ENCODE measurements at places on chromosomes 3 and 15.

GRCh38 chr15:64720188-64720587 lies 55.2 kb downstream of the RBPMS2 start:
- DNase-seq: no peak

DNA sequence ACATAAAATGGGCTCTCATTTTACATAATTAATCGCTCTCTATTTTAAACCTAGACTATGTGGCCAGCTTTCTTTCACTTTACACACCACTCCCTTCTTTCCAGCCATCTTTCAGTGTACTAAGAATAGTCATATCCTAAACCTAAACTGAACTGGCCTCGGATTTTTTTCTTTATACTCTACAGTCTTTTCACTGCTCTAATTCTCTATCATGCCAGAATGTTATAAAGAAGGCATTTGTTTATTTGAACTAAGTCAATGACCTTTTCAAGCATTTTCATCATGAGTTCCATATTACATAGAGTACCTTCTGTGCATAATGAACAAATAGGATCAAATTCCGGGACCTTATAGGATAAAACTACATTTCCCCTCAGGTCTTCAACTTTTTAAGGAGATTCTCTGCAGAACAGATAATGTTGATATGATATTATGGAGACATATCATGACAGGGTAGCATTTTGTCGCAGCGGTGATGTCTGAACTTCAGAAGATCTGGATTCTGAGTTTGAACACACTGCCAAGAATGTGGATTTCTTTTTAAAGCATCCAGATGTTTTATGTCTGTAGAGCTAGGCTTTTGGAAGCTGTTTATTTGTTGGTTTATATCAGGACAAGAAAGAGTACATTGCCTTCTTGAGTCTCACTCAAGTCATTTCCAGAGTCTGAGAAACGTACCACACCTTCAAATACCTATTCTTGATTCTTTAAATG lies 1047.3 kb downstream of the MCTP2 start:
- no peak for DNase-seq

- no peak for DNase-seq
These were observed 217.2 kb upstream of the IGF1R start for GRCh38 chr15:98431171-98431570.

GRCh38 chr3:112654979-112655378 lies 14.0 kb upstream of the CCDC80 start:
- DNase-seq: no peak

DNA sequence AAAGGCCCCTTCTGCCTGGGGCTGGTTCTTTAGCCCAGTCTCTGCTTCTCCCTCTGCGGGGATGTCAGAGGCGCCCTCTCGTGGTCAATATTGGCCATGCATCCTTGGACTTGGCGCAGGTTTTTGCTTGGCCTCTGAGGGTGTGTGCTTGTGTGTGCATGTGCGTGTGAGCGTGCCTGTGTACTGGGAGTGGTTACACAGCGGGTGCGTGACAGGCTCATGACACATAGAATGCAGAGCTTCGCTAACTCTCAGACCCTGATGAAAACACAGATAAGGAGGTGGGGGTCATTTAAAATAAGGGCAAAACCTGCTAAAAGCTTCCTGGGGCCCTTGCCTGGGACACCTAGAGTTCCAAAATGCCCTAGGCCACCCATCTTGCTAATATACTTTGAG lies 160.9 kb downstream of the SMAD6 start:
- DNase-seq: peak; percentile 78

DNA sequence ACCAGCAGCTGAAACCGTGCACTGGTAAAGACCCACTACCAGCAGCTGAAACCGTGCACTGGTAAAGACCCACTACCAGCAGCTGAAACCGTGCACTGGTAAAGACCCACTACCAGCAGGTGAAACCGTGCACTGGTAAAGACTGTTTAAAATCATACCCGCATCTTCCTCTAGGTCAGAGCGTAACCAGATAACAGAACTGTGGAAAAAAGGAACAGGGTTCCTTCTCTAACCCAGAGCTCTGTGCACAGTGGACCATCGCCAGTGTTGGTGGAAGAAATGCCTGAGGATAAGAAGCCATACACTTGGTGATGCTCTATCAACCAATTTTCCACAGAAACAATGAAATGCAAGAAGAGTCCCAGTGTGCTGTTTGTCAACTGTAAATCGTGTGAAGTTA lies 243.4 kb downstream of the NTRK3 start:
- no peak for DNase-seq

DNA sequence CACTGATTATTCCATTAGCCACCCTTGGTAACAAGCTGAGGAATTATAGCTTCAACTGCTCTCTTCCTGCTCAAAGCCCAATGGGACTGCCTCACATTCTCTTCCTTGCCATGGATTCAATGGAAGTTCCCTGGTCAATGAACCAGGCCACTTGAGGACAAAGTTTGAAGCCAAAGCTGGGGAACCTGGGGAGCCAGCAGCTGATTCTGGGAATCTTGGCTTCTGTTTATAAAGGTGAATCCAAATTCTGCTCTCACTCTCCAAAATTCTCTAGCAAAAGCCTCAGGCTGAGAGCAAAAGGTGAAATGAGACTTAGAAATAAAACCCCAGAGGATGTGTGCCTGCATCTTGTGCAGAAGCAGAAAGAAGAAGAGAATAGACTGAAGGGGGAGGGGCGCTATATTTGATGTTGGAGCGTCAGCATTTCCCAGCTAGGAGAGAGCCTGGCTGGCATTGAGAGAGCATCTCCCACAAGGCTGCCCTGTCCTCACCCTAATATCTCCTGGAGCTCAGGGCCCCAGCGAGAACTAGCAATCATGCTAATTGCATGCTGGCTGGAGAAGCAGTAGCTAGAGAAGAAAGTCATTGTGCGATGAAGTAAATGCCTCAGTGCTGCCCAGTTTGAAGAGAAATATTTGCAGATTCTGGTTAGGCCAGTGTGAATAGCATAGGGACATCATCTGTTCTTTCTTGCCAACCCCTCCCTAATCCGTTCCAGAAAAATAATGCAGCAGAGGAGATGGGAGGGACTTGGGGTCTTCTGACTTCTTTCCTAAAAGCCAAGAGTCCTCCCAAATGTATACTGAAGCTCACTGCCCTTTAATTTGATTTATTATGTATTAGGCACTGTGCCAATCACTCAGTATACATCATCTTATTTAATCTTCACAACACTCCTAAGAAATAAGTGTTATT lies 34.9 kb upstream of the GAP43 start:
- no peak for DNase-seq

DNA sequence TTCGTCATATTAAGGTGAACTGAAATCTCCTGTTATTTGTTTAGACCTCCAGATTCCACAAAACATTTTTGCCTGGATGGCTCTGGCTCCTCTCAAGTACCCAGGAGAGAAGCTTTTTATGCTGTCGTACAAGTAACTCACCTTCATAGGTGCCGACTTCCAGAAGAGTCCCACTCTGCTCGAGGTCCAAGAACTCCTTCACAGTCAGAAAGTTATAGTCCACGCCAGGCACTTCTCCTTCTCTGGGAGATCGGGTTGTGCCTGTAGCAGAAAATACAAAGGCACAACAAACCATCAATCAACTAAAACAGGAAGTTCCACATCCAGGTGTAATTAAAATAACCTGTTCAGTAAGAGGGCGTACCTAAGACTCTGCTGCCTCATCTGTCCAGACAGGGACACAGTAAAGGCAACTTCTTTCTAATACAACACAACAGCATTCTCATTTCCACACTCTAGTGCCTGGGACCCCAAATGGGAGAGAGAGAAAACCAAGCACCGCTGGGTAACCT lies 545.3 kb downstream of the MAGI1 start:
- DNase-seq: no peak

- DNase-seq: no peak
These were observed 69.3 kb upstream of the ST8SIA2 start for GRCh38 chr15:92324101-92324963.

DNA sequence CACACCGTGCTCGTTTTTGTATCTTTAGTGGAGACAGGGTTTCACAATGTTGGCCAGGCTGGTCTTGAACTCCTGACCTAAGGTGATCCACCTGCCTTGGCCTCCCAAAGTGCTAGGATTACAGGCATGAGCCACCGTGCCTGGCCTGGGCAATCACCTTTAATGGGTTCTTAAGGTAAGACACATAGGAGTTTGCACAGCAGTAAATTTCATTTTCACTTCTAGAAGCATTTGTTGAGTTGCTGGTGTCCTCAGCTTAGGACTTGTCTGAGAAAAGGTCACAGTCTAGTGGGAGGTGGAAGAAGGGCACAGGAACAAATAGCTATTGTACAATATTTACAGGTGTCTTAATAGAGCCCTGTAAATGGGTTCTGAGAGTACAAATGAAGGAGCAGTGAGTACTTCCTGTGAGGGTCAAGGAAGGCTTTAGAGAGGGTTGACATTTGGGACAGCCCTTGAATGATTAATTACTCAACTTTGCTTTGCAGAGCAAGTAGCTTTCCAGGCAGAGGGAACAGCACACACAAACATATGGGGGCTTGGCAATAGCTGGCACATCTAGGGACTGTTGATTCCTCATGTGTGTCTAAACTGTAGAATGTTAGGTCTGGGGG lies 8.7 kb upstream of the ETV5 start:
- DNase-seq: no peak

DNA sequence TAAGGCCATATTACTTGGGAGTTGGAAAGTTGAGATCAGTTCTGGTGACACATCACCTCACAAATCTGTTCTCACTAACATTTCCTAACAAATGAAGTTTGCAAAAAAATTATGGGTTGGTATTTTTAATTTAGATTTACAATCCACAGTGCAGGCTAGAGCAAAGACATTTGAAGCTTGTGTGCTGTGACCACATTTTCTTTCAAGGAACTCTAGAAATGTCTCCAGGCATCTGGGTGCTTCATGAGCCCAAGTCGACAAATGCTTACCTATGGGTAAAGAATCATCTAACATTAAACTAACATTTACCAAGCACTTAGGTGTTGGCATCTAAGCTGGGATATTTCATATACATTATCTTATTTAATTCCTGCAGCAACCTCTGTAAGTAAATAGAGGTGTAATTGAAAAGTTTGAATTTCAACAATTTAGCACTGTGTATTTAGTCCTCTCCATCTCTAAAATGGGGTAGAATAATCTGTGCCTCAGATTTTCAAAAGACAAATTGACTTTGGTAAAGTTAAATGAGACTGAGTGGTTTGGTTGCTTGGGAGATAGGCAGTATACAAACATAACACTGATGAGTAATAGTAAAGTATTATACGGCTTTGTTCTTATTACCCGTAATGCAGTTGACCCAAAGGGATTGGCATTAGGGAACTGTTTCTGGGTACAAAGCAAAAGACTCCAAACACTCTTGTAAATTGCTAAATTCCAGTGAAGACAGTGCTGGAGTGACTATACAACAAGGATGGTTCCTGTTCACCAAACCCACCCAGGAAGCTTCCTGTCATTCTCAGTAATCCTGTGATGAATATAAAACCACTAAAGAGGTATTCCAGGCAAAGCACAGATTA lies 162.5 kb downstream of the TPRG1 start:
- DNase-seq: no peak

- no peak for DNase-seq
These were observed 117.0 kb upstream of the ARL6 start for GRCh38 chr3:97647441-97647982.

GRCh38 chr3:43031485-43031884 lies 52.4 kb downstream of the GASK1A start:
- DNase-seq: no peak

- no peak for DNase-seq
These were observed 38.8 kb downstream of the SLC12A1 start for GRCh38 chr15:48244921-48245320.

- DNase-seq: no peak
These were observed 55.5 kb upstream of the TOPAZ1 start for GRCh38 chr3:44186111-44186672.

GRCh38 chr15:38795471-38796245 lies 231.0 kb upstream of the RASGRP1 start:
- no peak for DNase-seq

DNA sequence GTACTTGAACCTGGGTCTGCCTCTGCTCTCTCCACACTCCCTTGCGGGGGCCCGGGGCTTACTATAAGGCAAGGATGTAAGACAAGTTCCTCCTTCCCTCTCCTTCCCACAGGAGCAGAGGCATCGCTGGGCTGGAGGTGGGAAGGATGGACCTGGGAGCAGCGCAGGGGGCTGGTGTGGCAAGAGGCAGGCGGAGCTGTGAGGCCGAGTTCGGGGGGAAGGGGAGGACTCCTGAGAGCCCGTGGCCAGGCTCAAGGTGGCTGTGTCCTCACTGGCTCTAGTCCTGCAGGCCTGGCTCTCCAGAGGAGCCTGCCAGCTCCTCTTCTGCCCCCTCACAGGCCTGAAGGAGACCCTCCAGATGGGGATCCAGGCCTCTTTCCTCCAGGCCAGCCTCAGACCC lies 1.0 kb upstream of the NR2E3 start:
- no peak for DNase-seq

DNA sequence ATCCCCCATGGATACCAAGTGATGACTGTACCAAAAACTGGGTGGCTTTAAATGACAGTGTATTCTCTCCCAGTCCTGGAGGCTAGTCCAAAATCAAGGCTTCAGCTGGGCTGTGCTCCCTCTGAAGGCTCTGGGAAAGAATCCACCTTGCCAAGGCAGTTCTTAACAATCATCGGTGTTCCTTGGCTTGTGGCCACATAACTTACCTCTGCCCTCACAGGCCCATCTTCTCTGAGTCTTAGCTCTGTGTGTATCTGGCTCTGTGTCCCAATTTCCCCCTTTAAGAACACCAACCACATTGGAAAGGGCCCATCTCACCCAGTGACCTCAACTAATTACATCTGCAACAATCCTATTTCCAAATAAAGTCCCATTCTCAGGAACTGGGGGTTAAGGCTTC lies 503.0 kb upstream of the PROK2 start:
- DNase-seq: no peak
